ENCODE measurements at places on chromosomes 2 and 18.

- DNase-seq: no peak
Observed at GRCh38 chr2:12987246-12987645, 270.5 kb downstream of the TRIB2 start.

DNA sequence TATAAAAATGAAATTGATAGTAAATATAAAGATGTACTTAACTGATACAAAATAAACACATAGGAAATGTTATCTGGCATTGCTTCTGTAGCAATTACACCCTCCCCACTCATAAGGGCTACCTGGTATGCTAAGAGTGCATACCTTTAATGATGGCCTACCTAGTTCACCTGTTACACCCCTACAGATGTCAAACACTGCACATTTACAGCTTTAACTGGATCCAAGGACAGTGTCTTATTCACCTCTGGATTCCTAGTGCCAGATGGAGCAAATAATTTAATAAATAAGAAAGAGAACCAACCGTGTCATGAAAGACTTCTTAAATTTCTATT lies 15.3 kb upstream of the SEC11C start:
- no peak for DNase-seq

GRCh38 chr18:79948719-79949411 lies 2.6 kb downstream of the SLC66A2 start:
- DNase-seq: no peak

DNA sequence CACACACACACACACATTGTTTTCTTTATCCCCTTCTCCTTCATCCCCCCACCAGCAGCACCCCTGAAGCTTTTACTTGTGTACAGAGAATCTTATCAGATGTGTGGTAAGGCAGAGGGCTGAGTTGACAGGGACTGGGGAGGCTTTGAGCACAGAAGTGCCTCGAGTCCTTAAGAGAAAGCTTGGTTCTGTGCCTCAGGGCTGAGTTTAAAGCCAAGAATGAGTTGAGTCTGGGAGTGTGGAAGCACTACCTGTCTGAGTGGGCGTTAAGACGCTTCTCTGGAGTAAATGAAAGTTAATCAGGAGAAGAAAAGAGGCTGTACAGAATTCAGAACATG lies 2.7 kb downstream of the ID2 start:
- no peak for DNase-seq

- DNase-seq: peak; percentile 21
Observed at GRCh38 chr2:152037743-152038435, 61.0 kb downstream of the CACNB4 start.

DNA sequence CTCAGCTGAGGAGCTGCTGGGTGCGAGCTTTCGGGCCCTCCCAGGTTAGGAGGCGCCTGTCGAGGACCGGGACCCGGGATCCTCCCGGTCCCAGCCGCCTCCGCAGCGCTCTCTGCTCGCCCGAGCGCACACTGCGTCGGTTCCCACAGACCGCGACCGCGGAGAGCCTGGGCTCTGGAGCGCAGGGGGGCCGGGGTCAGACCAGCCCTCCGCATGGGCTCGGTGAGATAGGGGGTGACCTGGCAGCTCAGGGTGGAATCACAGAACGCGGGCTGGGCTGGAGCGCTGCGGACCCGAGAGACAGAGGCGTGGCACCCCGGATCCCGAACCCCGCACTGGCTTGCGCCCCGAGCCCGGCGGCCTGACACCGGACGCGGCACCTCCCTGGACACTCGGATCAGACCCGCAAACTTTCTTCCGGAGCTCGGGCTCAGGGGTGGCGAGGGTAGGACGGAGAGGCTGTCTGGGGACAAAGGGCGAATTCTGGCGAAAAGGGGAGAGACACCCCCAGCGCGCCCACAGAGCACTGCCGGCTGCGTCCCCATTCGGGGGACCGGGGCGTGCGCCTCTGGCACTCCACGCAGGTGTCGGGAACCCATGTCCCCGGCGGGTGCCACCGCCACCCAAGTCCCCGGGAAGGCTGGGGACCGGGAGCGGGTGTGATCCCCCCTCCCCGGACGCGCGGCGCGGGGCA lies 612 bp downstream of the DIPK1C start:
- no peak for DNase-seq

- DNase-seq: no peak
Observed at GRCh38 chr2:180077295-180077906, 70.3 kb upstream of the CWC22 start.

- no peak for DNase-seq
Observed at GRCh38 chr2:54695378-54695777, 28.1 kb upstream of the EML6 start.

GRCh38 chr2:120545521-120546047 lies 190.1 kb upstream of the GLI2 start:
- DNase-seq: no peak

DNA sequence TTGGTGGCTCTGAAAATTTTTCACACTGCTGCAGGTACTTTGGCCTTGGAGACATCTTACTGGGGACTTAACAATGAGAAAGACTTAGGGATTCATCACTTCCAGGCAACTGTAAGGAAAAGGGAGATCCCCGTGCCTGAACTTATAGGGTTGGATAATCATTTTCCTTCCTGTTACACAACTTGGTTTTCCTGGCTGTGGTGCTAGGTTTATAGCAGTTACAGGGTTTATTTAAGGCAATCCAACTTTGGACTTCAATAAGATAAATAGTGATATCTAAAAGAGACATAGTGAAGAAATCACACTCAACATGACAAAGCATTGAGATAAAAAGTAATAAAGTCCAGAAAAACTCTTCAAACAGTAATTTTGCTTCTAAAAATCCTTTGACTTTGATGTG lies 70.2 kb upstream of the RAPH1 start:
- DNase-seq: no peak

DNA sequence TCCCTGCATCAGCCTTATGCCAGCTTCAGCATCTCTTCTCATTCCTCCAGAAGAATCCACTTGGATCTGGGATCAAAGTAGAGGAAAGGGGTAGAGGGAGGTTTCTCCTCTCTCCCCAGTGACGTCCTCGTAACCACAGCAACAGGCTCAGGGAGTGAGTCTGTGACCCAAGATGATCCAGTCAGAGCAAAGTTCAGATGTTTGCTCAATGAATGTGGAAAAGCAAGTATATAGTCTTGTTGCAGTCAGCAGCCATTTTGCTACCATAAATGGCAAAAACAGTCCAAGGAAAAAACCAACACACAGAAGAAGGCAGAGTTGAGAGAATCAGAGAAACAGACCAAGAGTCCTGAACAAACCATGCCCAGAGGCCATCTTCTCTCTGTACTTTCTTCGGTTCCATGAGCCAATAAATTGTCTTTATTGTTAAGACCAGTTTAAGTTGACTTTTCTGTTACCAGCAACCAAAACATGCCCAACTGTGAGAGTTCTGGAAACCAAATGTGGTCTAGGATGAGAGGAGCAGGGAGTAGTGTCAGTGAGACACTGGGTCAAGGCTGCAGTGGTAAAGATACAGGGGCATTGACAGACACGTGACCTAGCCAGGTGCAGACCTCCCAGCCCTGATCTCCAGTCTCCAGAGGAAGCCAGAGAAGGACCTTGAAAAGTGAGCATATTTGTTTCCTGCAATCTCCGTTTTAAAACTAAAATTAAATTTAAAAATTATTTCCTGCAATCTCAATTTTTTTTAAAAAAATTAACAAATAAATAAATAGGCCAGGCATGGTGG lies 3.2 kb upstream of the CXCR1 start:
- no peak for DNase-seq

GRCh38 chr2:181894381-181894780 lies 2.9 kb downstream of the ITPRID2 start:
- no peak for DNase-seq

DNA sequence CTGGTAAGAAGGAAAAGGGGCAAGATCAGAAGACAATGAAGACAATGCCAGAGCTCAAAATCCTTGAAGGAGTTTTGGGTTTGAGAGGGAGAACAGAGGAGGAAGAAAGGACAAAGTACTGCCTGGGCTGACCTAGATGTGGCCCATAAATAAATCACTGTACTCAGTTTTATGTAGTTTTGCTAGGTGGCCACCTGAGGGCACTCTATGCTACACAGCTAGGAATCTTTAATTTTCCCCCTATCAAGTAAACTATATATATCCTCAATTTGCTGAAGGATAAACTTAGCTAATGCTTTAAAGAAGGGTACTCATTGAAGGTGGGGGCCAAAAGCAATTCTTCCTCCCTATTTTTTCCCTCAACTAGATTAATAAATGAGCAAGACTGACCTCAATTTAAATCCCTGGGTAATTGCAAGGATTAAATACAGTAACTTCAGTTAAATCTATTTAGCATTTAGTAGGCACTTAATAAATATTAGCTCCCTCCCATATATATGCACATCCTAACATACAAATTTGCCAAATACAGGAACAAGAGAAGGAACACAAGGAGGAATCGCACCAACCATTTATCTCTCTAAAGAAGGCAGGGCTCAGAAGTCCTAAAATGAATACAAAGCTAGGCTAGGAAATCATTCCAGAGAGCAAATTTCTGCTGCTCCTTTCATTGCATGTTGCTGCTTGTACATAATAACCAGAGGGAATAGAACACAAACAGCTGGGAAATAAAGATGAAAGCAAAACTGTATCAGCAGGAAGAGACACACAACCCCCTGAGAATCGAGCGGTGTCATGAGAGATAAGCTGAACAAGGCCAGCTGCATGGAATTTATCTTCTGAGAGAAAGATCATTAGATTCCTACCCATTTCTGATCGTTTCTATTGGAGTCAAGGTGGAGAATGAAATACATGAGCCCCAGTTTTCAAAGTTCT lies 540.1 kb downstream of the NRXN1 start:
- no peak for DNase-seq

DNA sequence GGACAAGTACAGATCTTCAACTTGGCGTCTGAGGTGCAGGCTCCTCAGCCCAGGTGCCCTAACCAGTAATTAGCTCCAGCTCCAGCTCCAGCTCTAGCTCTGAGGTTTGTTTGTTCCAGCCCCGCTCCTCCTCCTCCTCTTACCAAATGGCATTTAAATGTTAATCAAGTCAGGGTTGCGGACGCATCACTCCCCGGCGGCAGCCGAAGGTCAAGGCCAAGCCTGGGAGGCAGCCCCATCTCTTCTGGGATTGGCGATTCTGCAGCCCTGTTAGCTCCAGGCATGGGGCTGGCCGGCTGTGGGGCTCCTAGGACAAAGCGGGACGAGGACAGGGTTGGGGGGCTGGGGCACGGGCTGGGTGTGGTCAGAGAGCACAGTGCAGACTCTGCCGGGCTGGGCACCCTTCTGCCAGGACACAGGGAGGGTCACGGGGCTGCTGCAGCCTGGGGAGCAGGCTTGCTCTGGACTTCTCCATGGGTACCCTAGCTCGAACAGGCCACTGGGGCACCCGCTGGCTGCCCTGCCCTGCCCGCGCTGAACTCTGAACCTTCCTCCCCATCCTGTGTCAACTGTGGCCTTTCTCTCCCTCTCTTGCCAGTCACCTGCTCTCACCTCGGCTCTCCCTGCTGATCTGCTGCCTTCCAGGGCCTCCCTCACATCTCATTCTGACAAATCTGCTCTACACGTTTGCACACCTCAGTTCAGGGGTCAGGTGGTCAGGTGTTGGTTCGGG lies 203.3 kb downstream of the CELF4 start:
- DNase-seq: no peak

DNA sequence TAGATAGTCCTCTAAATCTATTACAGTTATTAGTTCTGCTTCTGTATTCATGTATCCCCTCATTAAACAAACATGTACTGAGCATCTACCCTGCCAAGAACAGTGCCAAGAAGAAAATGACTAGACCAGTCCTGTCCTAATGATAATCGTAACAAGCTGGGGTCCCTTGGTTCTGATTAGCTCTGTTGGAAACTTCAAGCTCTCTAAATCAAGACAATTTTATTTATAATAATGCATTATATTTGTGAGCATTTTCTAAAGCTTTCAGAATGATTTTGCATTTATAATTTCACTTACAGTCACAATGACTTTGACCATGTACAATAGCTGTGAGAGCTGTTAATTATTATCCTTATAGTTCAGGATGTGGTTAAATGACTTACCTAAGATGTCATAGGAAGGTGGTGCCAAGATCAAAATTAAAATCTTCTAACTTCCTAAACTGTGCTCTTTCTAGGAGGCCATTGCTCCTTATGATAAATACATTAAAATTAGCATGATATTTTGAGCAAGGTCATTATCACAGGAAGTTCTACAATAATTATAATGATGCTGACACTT lies 336.5 kb upstream of the SLC39A10 start:
- no peak for DNase-seq

- no peak for DNase-seq
Observed at GRCh38 chr2:160390544-160391455, 102.8 kb downstream of the RBMS1 start.

DNA sequence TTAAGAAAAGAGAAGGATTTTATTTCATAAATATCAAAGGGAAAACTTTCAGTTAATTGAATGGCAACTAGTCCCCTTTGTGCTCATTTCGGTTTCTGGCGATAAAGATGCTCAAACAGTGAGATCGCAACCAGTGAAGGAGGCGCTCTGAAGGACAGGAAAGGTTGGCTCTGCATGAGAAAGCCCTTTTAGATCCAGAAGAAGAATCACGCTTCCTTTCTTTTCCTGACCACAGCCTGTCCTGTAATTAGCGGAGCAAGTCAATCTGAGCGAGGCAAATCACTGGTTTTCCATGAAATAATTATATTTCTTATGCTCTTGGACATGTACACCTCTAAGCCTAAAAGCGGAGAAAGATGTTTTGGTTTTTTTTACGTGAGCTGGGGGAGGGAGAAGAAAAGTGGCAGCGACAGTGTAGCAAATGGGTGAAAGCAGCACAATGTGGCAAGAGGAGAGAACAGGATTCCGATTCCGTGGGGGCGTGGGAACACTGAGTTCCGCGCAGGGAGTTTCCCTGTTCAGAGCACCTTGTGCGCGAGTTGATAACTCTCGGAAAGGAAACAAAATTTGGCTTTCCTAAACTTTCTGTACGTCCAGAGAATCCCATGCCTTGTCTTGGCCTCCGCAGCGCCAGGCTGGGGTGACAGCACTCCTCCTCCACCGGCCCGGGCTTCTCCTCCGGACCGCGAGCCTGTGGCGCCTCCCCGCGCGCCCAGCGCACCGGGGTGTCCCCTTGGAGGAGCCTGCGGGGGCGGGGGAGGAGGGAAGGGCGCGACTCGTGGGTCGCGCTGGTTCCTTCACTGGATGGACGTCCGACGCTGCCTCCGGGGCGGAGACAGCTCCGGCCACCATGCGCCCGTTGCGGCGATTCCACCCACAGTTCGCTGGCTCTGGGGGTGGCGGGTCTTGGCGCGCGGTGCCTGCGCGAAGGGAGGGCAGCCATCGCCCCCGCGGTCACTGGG lies 620 bp upstream of the SLC9A2 start:
- DNase-seq: peak; percentile 12

- DNase-seq: no peak
Observed at GRCh38 chr2:79219383-79219988, 59.9 kb upstream of the REG3A start.

All from posterior cingulate gyrus (tissue), 11 donors.